ENCODE measurements at places on chromosomes 1 and 21.

GRCh38 chr1:173451981-173452380 lies 25.2 kb upstream of the PRDX6 start:
- DNase-seq = no peak

DNA sequence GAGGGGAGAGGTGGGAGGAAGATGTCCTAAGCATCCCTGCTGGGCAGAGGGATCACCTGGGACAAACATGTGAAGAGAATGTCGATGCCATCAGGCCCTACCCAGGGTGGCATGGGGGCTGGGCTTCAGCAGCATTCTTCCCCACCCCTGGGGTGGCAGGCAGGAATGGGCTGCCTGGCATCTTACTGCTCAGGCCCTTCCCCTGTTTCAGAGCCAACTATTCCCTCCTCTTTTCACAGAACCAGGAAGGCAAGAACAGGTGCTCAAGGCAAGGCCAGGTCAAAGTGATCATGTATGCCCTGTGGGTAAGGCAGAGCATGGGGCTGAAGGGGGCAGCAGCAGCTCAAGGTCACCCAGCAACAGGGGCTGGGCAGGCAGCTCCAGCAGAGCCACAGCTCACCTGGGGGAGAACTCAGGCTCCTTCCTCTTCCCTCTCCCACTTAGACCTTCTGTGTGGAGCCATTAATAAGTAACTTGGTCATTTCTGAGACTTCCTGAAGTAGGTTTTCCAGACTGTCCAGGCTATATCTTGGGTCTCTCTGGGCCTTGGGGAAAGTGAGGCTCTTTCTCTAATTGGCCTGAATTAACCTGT lies 56.4 kb downstream of the ELK4 start:
- DNase-seq = no peak

DNA sequence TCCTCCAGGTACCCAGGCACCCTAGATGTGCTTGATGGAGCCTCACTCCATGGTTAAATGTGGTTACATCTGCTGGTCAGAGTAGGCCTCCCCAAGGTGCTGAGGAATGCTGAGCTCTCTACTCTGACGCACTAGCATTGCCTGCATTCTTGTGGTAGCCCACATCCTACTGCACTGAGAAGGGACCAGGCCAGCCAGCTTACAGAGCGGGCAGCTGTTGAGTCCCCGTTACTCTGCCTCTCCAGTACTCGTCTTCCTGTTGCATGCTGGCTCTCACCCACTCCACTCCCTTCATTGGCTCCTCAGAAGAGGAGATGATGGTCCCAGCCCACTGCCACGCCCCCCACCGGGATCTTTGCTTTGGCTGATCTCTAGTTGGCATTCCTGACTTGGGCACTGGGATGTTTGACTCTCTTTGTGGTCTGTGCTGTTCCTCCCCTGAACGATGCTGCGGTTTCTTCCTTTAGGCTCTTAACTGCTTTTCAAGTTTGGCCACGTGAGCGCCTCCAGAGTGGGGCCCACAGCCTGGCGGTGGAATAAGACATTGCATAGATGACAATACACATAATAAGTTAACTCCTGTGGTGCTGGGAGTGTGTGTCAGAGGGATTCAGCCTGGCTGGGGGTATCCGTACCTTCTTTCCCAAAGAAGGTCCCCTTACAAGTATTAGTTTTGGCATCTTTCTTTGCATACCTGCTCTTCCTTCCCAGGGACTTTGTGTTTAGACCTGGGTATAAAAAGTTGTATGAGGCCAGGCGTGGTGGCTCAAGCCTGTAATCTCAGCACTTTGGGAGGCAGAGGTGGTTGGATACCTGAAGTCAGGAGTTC lies 18.6 kb downstream of the AZIN2 start:
- peak; percentile 59 for DNase-seq

DNA sequence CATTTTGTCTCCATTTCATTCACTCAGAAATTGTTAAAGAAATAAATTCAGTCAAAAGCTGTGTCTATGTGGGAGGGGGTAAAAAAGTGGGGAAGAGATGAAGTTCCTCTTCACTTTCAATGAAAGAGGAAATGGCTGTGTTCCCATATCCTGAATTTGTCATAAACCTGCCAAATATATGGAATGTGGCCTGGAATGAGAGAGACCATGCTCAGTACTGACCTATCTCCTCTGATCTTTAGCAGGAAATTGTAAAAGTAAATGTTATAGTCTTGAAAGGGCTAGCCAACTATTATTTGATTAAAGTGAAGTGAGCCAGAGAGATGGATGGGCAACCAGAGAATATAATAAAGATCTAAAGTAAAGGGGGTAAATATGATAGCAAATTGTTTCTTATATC lies 130.3 kb upstream of the C21orf91 start:
- no peak for DNase-seq

GRCh38 chr1:223837206-223837605 lies 8.5 kb downstream of the TP53BP2 start:
- DNase-seq = no peak

DNA sequence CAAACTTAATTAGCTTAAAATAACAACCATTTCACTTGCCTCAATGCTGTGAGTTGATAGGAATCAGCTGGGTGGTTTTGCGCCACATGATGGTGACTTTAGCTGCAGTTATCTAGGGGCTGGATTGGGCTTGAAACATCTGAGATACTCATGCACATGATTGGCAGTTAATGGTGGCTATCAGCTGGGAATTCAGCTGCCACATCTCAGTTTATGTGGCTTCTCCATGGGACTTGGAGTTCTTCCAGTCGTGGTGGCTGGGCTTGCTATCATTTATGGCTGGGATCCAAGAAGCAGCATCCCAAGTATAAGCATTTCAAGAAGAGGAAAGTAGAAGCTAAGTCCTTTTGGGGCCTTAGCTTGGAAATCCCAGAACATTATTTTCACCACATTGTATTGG lies 36.4 kb downstream of the PDC start:
- DNase-seq = no peak

GRCh38 chr1:114691061-114691460 lies 4.3 kb downstream of the AMPD1 start:
- no peak for DNase-seq

DNA sequence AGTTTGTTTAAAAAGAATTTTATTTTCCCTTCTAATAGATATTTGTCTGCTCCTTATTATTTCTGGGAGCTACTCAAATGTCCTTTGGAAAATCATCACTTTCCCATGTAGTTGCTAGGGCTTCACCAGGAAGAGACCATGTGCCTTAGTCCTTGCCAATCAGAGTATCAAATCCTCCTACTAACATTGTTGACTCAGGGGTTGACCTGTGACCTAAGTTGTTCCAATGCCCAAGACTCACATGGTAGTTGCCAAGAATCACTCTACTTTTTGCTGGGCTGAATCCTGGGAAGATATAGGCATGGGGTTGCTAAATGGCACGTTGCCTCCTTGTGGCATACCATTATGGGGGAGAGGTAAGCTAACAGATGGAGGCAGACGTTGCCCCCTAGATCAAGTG lies 58.2 kb upstream of the FOXD3 start:
- no peak for DNase-seq

- no peak for DNase-seq
These were observed 39.3 kb upstream of the CSF3R start for GRCh38 chr1:36522021-36522420.

DNA sequence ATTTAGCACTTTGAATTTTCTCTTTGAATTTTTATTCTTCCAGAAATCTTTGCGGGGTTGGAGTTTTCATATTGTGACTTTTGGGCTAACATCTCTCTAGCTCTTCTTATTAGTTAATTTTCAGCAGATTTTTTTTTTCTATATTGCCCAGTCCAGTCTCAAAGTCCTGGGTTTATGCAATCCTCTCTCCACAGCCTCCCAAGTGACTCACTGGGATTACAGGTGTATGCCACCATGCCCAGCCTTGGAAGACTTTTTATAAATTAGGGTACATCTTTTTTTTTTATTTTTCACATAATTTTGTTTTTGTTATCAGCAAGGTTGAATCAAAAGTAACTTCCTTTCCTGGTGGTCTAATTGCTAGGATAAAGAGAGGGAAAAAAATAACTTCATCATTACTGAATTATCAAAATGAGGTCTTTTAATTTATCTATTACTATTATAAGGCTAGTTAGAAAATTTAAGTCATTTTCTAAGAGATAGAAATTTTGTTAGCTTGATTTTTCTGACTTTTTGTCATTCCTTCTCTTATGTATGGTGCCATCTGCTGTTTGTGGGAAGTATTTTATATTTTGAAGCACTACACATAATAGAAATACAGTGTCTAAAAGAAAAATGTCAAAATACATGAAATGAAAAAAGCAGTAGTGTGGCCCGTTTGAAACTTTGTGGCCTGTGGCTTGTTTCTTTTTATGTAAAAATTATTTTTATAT lies 273.4 kb upstream of the CACYBP start:
- no peak for DNase-seq

DNA sequence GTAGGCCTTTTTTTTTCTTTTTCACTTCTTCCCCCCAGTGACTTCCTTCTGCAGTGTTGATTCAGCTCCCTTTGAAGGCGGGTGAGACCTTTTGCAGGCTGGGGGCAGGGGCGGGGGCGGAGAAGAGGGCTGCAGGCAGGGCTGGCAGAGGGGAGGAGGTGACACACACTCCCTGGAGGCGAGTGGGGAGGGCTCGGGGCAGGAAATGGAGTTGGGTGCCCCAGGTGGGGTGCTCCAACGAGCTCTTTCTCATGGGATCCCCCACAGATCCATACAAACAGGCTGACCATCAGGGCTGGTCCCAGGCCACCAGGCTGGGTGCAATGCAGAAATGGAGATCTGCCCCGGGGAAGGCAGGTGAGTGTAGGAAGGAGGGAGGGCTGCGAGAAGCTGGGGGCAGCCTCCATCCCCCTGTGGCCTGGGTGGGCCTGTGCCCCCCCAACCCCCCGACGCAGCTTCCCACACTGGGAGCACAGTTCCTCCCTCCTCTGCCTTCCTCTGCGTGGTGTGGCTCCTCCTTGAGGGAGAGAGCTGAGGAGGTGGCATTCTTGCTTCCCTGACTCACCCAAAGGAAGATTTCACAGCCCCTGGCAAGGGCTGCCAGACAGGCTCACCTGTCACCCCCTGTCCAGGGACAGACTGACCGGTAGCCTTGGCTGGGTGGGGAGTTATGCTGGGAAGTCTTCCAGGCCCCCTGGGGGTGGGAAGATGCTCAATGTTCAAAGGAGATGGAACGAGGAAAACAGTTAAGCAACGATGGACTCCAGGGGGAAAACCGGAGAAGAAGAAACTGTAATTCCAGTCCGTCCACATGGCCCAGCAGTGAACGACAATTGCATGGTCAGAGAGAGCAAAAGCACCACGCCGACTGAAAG lies 7.1 kb upstream of the ITGB2 start:
- DNase-seq = peak; percentile 93

GRCh38 chr1:30397576-30397975 lies 325.8 kb downstream of the MATN1 start:
- DNase-seq = no peak

- no peak for DNase-seq
These were observed 15.1 kb downstream of the PTPRU start for GRCh38 chr1:29251164-29252124.

DNA sequence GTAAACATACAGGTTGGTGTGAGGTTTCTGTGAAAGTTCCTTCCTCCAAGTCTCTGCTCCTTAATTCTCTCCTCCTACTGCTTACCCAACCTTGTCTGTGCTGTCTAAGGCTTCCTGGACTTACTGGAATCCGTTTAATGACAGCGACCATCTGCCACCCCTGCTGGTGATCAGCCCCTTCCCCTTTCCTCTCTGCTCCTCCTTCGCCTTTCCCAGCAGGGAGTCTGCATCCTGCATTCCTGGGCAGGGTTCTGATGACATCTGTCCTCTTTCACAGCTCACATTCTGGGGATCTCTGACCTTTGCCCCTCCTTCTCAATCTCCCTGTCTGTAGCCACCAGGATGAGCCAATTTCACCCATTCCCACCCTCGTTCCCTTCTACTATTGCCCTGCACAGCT lies 66.5 kb downstream of the KIRREL1 start:
- no peak for DNase-seq

DNA sequence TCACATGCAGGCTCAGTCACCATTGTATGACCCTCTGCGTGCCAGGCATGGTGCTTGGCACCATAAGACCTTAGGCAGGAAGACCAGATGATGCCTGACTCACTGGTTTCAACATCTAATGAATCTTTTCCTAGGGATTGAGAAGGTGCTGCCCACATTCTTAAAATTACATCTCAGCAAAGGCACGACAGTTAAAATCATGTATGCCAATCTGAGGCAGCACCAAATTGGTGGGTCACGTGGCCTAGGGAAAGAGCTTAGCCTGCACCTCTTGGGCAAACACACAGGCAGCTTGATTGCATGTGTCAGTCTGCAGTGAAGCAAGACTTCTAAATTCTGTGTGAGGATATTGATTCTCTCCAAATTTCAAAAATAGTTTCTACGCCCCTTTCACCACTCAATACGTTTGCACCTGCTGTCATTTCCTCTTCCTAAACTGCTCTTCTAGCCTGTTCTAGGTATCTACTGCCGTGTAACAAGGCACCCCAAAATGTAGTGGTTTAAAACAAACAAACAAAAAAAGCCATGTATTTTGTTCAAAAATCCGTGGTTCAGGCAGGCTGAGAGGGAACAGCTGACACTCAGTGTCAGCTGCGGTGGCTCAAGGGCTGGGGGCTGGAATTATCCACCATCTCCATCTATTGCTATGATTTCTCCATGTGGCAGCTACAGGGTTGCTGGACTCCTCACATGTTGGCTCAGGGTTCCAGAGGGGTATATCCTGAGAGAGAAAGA lies 160.2 kb upstream of the FGGY start:
- DNase-seq = no peak

DNA sequence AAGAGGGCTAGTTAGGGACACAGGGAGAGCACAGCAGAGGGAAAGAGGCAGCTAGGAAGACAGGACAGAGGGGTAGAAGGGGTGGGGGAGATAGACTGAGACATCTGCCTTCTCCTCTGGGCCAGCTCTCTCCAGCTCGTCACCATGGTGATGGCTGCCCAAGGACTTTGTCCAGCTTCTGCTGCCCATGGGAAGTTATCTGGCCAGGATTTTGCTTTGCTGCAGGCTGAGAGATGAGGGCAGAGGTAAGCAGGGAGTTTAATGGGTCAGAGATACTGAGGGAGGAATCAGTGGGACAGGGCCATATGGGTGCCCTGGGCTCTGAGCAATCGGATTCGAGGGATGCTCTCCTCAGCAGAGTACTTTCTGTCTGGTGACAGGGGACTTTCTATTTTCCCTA lies 34.5 kb upstream of the GPR37L1 start:
- no peak for DNase-seq

GRCh38 chr1:247551721-247552120 lies 2.8 kb downstream of the GCSAML start:
- no peak for DNase-seq

DNA sequence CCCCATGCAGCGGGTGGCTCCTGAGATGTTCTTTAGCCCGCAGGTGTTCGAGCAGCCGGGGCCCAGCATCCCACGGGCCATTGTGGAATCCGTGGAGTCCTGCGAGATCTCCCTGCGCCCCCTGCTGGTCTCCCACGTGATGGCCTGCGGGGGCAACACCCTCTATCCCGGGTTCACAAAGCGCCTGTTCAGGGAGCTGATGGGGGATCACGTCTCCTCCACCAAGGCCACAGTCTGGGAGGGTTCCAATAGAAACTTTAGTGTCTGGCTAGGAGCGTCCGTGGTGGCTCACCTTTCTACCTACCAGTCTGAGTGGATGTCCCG lies 71.0 kb downstream of the ACTL8 start:
- DNase-seq = no peak

- DNase-seq = no peak
These were observed 42.3 kb upstream of the FASLG start for GRCh38 chr1:172616636-172617035.

GRCh38 chr1:110412576-110412975 lies 5.1 kb upstream of the LAMTOR5 start:
- DNase-seq = peak; percentile 24
